SJSA1 (cell line): ENCODE measurements at places on chromosomes 13 and 19. TPM values are rescaled to one million over a fixed set of nuclear protein-coding genes. Genes with fewer than 3 reads are reported as not detected.
A peak's percentile ranks its signal among the peaks of the same experiment; 100 is the strongest.

DNA sequence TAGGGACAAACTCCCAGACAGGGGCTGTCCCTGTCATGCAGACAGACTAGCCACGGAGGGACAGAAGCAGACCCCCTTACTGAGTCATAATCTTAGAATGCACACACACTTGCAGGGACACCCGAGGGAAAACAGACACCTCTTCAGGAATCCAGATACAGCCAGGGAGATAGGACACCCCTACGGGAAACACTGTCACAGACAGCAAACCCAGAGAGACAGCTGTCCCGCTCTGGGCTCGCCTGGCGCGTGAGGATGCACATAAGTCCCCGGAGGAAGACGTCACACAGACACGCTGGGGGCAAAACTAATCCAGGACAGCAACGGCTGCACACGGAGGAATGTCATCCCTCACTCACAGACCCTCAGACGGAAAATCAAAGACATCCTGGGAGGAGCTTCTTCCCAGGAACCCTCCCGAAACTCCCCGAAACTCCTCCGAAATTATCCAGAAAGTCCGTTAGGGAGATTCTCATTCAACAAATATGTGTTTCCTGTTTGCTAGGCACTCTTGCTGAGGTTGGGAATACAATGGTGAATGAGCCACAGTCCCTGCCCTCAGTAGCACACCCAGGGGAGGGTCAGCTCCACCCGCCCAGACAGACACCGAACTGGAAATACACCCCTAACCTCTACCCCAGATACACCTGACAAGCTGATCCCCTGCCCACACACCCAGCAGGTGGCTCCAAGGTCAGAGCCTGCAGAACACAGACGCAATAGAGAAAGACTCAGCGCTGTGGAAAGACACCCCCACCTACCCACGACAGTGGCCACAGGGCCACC lies 15.2 kb upstream of the TOMM40 start:
- peaks cover 91% of the 10 kb centered on the region for H3K36me3 ChIP-seq
- no peak overlapping the region for H3K4me3 ChIP-seq
- H3K27me3 ChIP-seq: no peaks in the 10 kb centered on the region
- peak; percentile 91 for DNase-seq

TMEM145 gene
- not detected in 2 replicates for total RNA-seq

GRCh38 chr19:48826606-48827020 lies 9.7 kb downstream of the HSD17B14 start:
- no peaks in the 10 kb centered on the region for H3K36me3 ChIP-seq
- H3K27me3 ChIP-seq: no peaks in the 10 kb centered on the region

DNA sequence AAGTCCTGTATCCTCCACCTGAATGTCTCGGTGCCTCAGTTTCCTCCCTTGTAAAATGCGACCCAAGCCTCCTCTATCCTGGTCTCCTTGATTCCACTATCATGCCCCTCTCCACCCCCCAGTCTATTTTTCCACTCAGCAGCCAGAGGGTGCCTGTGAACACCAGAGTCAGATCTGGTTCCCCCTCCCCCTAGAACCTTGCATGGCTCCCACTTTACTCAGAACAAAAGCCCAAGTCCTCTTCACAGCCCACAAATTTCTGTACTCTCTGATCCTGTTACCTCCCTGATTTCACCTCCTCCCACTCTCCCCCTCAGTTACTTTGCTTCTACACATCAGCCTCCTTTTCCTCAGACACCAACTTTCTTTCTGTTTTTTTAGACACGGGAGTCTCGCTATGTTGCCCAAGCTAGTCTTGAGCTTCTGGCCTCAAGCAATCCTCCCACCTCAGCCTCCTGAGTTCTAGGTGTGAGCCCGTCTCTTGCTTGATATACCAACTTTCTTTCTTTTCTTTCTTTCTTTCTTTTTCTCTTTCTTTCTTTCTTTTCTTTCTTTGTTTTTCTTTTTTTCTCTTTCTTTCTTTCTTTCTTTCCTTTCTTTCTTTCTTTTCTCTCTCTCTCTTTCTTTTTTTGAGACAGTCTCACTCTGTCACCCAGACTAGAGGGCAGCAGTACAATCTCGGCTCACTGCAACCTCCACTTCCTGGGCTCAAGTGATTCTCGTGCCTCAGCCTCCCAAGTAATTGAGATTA lies 869 bp downstream of the DAND5 start:
- H3K4me3 ChIP-seq: no peak overlapping the region
- H3K36me3 ChIP-seq: no peaks in the 10 kb centered on the region
- H3K27ac ChIP-seq: no peak overlapping the region
- H3K27me3 ChIP-seq: no peaks in the 10 kb centered on the region
- no peak for DNase-seq
- H3K4me1 ChIP-seq: peaks cover 4% of the 10 kb centered on the region

CEACAM21 gene
- not detected in 2 replicates for total RNA-seq
